NCI-H2171 (cell line): ENCODE measurements at places on chromosomes 11 and 22.

DNA sequence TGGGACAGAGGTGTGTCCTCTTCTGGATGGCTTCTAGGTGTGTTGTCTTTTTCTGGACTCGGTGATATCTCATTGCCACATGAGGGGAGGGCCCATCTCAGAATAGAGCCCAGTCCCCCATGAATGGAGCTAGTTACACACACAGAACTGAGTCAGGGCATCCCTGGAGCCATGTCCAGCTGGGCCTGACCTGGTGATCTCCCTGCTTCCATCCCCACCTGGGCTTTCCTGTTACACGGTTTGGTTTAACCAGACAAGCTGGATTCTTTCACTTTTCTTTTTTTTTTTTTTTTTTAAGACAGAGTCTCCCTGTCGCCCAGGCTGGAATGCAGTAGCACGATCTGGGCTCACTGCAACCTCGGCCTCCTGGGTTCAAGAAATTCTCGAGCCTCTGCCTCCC, 6.1 kb upstream of the A4GALT start:
- DNase-seq: no peak

- no peak for DNase-seq
These were observed 635.5 kb upstream of the CCDC90B start for GRCh38 chr11:83921447-83922192.

DNA sequence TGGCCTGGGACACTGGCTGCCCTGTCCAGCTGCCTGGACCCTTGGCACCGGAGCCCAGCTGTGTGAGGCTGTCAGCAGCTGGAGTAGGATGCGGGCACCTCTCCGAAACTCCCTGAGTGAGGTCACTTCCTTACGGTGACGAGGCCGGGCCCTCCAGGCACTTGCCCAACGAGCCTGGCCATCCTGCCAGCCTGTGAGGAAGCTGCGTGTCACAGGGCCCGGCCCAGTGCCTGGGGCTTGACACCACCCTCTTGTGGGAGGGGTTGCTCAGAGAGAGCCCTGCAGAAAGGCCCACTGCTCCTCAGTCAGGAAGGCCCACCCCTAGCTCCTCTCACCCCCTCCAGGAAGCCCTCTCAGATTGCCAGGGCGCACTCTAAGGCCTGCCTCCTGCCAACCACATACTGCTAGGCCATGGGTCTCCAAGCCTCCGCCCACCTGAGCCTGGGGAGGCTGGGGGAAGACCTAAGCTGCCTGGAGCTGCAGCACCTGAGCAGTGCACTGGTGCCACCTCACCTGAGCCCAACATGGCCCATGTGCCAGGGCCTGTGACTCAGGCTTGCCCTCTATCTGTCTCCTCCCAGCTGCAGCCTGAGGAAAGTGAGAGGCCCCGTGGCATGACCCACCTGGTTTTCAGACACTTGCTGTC, 4.3 kb upstream of the PHLDA2 start:
- no peak for DNase-seq

DNA sequence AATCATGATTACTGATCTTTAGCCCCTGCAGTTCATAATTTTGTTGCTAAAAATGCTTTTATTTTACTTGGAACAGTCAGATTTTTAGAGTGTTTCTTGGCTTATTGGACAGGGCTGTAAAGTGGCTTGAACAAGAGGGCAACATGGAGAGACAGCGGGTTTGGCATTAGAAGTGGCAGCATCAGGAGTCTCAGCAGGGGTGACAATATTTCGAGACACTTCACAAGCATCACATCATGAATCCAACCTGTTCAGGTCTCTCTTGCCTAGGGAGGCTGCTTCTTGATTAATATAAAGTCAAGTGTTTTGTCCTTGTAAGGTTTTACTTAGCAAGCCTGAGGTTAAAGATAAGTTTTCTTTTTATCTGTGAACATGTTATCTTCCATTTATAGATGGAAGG, 2249.5 kb downstream of the LRRC4C start:
- DNase-seq: no peak

- no peak for DNase-seq
These were observed 13.7 kb downstream of the CYB561A3 start for GRCh38 chr11:61347916-61348461.

DNA sequence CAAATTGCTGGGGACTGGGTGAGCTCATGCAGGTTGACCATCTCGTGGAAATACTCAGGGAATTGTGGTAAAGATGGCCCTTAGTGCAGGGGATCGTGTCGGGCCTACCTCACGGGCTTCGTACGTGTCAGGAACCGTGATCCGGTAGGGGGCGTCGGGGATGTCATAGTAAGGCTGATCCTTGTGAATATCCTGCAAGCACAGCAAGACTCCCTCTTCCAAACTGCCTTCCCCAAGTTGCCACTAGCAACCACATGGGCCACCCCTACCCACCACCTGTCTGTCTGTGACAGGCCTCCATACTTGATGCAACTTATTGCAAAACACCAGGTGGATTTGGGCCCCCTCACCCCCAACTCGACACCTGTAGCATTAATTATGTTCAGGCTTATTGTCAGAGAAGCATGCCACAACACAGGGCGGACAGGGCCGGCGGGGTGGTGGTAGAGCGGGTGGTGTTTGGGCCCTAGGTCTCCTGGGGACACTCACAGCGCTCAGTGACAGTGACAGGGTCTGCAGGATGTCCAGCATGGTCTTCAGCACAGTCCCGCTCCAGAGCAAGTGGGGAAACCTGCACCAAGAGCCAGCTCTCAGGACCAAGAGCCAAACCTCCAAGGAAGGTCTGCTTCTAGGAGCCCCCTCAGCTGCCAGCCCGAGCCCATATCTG, 22.6 kb upstream of the SERPIND1 start:
- DNase-seq: no peak

DNA sequence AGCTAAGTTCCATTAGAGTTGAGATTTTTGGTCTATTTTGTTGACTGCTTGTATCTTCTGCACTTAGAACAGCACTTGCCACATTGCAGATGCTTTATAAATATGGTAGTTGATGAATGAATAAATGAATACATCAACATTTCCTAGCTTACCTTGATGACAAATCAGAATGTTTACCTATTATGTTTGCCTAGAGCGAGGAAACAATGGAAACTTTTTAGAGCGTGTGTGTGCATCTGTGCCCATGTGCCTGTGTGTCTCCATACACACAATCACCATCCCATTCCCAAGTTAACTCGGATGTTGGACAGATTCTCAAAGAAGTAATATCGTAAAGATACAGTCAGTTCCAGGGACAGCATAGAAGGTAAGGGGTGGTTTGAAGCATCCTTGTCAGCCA, 139.1 kb downstream of the DBX1 start:
- DNase-seq: no peak

GRCh38 chr22:31291481-31292235, 630 bp downstream of the PIK3IP1 start:
- DNase-seq: no peak

- DNase-seq: no peak
These were observed 31.6 kb upstream of the KCNQ1OT1 start for GRCh38 chr11:2731130-2732125.

DNA sequence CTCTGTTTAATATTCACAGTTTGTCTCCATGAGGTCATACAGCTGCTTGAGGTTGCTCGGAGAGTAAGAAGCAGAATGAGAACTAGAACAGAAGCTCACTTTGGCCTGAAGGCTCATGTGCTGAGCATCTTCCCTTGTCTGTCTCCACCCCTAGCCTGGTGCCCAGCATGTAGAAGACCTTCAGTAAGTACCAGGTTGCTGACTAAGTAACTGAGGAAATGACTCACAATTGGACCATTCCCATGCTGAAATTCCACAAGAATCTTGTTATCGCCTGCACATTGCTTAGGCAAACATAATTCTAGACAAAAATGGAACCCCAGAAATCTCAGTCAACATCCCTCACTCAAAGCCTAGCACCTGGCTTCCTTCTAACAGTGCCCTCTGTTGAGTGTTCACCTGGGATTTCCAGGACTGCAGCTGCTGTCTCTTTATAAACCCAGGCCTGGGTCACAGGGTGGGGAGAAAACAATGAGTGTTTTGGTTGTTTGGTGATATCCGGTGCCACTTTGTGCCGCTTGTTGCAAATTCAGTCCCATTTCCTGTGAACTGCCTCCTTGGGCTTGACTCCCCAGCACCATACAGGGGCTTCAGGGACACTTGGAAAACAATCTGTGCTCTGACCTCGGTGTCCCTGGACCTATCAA, 406.8 kb downstream of the ETS1 start:
- no peak for DNase-seq

GRCh38 chr11:65429724-65430405, 7.3 kb downstream of the NEAT1 start:
- no peak for DNase-seq

DNA sequence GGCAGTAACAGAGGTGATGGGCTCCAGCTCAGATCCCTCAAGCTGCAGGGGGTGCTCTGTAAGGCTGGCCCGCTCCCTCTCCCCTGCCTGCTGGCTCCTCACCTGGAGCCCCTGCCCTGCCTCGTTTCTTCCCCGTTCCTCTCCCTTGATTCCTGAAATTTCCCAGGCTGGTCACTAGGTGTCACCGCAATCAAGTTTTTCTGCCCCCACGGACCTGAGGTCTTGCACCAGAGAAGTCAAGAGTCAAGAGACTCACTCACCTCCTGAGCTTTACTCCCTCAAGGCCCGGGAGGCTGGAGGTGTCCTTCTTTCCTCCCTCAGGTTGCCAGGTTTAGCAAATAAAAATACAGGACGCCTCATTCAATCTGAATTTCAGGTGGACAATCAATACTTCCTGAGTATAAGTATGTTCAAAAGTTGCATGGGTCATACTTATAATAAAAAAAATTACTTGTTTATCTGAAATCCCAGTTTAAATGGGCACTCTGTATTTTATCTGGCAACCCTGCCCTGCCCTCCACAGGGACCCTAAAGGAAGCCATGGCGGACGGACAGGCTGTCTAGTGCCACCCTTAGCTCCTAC, 69.2 kb downstream of the SCUBE1 start:
- DNase-seq: peak; percentile 29

- DNase-seq: no peak
These were observed 64.9 kb downstream of the DEPDC5 start for GRCh38 chr22:31818481-31819392.

DNA sequence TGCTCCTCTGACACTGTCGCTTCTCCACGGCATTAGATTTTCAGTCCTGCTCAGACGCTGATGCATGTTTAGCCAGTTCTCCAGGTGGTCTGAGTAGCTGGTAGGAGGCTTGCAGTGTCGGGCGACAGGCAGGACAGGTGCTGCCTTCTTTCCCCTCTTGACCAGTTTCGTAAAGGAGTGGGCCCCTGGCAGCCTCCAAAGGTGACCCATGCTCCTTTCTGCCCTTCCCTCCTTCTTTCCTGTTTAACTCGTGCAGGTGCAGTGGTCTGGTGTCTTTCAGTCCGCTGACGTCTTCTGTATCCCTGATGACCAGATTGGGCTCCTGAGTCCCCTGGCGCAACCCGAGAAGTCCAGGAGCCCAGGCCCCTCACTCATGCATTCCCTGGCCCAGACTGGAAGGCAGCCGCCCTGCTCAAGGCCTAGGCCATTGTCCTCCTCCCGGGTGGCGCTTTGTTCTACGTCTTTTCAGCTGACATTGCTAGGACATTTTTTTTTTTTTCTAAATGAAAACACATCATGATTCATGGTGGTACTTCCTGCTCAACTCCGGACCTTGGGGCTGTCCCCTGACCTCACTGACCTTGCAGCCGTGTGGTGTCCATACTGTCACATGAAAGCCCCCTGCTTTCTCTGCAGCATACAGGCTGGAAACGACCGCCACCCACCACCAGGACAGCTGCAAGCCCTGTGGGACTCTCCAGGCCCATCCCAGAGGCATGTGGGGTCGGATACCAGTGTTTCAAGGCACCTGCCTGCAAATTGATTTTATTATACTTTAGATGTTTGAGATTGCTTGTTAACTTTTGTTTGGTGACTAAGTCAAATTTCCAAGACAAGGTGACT, 25.5 kb upstream of the TXNRD2 start:
- DNase-seq: no peak

- DNase-seq: no peak
These were observed 3.9 kb downstream of the CREB3L1 start for GRCh38 chr11:46281371-46281831.

DNA sequence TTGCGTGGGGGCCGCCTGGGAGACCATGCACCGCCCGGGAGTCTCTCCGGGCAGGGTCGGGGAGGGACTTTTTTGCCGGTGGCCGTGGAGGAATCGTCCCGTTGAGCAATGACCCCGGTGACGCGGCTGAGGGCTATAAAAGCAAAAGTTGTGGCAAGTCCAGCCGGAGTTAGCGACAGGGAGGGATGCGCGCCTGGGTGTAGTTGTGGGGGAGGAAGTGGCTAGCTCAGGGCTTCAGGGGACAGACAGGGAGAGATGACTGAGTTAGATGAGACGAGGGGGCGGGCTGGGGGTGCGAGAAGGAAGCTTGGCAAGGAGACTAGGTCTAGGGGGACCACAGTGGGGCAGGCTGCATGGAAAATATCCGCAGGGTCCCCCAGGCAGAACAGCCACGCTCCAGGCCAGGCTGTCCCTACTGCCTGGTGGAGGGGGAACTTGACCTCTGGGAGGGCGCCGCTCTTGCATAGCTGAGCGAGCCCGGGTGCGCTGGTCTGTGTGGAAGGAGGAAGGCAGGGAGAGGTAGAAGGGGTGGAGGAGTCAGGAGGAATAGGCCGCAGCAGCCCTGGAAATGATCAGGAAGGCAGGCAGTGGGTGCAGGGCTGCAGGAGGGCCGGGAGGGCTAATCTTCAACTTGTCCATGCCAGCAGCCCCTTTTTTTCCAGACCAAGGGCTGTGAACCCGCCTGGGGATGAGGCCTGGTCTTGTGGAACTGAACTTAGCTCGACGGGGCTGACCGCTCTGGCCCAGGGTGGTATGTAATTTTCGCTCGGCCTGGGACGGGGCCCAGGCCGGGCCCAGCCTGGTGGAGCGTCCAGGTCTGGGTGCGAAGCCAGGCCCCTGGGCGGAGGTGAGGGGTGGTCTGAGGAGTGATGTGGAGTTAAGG, at the start of gene NEAT1:
Gene NEAT1 (plus strand): TSS at position 166 of the 883 bp plus-strand sequence.
- DNase-seq: peak; percentile 38

DNA sequence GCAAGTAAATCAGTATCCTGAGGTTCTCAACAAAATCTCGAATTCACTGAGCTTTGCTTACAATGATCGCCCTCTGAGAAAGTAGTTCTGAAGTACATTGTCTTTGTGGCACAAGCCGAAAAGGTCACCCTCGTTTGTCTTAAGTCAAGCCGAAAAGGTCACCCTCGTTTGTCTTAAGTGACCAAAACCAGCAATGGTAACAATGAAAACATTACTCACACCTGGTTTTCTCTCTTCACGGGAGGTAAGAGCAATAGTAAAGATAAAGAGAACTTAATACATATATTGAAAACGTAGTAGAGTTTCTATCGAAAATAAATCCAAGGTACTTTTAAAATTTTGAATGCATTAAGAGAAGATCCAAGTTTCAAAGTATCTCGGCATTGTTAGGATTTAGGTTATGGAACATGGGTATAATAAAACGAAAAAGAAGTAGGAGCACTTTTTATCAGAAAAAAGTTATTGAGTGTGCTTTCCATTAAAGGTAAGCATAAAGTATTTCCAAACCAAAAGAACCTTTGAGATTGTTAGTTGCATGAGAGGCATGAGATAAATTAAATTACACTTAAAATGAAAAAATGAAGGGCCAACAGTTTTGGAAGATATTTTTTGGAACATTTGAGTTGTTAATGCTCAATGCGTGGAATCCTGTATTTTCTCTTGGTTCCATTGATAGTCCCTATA, 1.2 kb downstream of the BARX2 start:
- DNase-seq: no peak
